Right ventricle myocardium inferior (tissue), 1 donor: ENCODE measurements at places on chromosomes 5 and 9.

DNA sequence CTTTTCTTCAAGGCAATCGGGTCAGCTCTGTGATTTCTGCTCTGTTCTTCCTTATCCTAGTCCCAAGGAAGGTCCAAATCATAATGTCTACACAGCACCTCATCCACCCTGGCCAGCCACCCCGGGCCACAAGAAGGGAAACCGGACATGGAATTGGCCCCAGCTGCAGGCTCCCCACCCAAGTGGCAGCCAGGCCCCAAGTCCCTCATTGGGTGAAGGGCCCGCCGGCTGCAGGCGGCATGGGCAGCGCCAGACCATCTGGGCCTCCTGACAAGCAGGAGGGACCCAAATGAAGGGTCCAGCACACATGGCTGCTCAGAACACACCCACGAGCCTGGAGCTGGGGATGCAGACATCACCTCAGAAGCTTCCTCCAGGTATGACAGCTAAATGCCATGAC, 33.7 kb downstream of the BICD2 start:
- no peak for DNase-seq

DNA sequence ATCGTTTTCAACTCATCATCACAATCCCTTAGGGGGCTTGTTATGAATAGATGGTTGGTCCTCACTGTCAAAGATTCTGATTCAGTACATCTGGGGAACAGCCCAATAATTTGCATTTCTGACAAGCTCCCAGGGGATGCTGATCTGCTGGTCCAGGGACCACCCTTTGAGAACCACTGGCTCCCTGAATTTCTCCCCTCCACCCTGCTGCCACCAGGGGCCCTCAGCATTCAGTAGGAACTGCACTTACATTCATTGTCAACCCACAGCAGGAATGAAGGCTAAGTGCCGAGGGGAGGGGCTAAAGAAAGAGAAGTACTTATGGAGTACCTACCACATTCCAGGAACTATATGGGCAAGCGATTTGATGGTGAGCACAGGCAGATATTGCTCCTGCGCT, 85.9 kb downstream of the BOD1 start:
- no peak for DNase-seq

DNA sequence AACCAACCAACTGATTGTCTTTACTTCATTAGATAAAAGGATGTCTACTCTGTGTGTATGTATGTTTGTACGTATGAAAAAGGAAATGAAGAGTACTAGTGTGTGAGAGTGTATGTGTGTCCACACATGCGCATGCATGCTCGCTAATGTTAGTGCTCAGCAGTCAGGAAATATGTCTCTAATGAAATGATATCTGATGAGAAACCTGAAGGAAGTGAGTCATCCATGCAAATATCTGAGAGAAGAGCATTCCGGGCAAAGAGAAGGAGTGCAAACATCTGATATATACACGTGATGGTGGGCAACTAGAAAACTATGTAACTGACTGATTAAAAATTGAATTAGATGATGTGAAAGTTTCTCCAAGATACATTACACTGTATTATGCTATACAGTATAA, 29.6 kb upstream of the UGCG start:
- no peak for DNase-seq

- no peak for DNase-seq
These were observed 51.3 kb upstream of the MROH2B start for GRCh38 chr5:41122459-41122858.

GRCh38 chr5:149456597-149457392, 77.7 kb upstream of the IL17B start:
- no peak for DNase-seq

- no peak for DNase-seq
These were observed 32.6 kb upstream of the ACO1 start for GRCh38 chr9:32351845-32352244.

DNA sequence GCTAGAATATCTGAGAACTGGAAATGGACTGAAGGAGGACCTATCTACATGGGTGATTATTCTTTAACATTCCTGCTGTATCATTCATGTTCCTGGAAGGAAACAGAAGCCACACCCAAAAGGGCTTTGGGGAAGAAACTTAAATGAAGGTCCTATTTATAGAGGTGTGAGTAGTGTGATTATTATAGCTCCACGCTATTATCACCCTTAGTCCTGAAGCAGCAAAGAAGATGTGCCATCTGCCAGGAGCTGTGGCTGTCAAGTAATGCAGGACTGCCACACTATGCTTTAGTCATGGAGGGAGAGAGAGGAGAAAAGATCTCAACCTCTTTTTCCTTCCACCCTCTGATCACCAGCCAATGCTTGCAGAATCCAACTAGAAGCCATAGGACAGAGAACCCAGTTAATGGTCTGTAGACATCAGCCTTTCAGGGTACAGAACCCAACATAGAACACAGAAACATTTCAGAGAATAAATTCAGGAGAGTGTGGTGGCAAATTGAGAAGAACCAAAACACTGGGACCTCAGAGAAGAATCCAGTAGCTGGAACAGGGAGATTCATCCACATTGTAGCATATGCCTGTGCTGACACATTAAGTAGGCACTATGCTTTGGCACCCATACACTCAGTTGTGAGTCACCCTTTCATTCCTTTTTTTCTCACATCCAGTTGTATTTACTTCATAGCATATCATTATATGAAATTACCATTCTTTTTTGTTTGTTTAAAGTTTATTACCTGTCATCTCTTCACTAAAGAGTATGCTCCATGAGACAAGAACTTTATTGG, 21.0 kb upstream of the RNF180 start:
- DNase-seq = no peak

DNA sequence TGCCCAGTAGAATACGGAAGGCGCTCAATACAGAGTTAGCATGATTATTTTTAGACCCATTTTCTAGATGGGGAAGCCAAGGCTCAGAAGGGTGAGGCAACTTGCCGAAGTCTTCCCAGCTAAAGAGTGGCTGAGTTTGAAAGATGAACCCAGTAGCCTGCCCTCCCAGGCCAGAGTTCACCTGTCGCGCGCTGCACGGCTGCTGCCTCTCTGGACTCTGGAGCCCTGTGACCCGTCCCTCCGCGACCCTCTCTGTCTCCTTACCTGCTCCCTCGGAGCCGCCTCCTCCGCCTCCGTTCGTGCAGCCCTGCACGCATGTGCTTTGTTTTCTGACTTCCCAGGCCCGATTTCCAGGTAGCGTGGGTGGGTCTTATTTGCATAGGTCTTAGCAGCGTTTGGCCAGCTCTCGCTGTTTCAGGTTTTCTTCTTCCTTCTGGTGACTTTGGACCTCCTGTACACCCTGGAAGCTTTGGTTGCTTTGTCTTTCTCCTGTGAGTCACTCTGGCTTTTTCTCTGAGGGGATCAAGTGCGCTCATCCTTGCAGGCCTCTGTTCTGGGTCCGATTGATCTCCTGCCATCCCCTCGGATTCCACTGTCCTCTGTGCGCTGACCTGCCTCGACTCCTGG, at the start of gene RNF183:
Gene RNF183 (minus strand): TSS at position 585 of the 627 bp plus-strand sequence. CDS start 5,192 bp downstream, outside the sequence.
- DNase-seq = no peak

- DNase-seq = no peak
These were observed 87.8 kb upstream of the SPRY4 start for GRCh38 chr5:142412581-142412980.

DNA sequence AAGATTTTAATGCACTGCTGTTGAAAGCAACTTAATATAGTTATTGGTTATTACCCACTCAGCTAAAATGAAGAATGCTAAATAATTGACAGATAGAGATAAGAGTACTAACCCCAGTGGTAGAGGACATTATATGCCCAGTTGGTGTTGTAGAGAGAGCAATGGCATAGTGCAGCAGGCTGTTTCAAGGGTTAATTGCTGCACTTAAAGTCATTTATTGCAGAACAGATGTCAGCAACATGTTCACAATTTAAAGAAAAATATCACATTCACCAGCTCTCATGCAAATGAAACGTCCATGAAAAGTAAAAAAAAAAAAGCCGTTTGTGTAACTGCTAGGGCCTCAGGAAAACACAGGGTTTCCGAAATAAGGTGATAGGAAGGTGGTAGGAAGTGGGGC, 254.6 kb downstream of the MTRR start:
- DNase-seq = no peak

- DNase-seq = no peak
These were observed 294.2 kb upstream of the PTGER4 start for GRCh38 chr5:40385544-40385943.

GRCh38 chr5:111278858-111279504, 54.8 kb downstream of the CAMK4 start:
- peak; percentile 74 for DNase-seq

GRCh38 chr9:2229109-2229721, 214.1 kb downstream of the SMARCA2 start:
- no peak for DNase-seq
